ENCODE measurements at places on chromosomes 16 and 17.
A peak's percentile ranks its signal among the peaks of the same experiment; 100 is the strongest.

- DNase-seq: no peak
These were observed 37.2 kb downstream of the NKD1 start for GRCh38 chr16:50585331-50585776.

- DNase-seq: no peak
These were observed 36.7 kb upstream of the CIBAR2 start for GRCh38 chr16:85148931-85149330.

- DNase-seq: no peak
These were observed 306.7 kb downstream of the CNTNAP4 start for GRCh38 chr16:76583945-76584344.

- no peak for DNase-seq
These were observed 684.0 kb downstream of the CDH11 start for GRCh38 chr16:64437706-64438324.

- DNase-seq: no peak
These were observed 4.5 kb downstream of the ATMIN start for GRCh38 chr16:81040131-81040530.

DNA sequence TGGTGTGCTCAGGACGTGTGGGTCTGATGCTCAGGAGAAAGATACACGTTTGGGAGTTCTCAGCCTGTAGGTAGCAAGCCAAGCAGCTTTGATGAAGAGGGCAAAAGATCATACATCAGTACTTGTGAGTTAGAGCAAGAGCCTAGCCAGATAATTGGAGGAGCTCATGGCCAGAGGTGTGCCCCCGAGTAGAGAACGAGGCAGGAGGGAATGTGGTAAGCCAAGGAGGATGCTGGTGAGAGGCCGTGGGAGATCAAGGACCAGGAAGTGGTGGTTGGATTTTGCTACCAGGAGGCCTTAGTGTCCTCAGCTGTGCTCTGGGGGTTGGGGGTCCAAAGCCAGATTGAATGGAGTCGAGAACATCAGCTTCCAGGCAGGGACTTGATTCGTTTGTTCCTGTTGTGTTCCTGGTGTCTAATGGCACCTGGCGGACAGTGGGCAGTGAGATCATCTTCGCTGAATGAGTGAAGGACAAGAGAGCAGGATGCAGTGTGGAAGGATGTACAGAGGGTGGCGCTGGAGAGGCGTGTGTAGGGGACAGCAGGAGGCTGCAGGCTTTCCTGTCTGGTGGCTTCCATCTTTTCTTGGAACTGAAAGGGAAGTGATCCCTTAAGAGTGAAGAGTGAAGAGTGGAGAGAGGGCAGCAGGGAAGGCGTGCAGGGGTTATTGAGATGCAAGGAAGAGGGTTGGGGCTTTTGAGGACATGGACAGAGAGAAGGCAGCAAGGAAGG, 11.6 kb downstream of the FBXL19 start:
- DNase-seq: no peak

GRCh38 chr16:31869511-31870201, 4.0 kb upstream of the ZNF267 start:
- peak; percentile 49 for DNase-seq

- no peak for DNase-seq
These were observed 577.1 kb upstream of the CDH5 start for GRCh38 chr16:65789161-65789945.
